NAMALWA (cell line): ENCODE measurements at places on chromosomes 5 and 9.

- no peak for DNase-seq
These were observed 10.4 kb downstream of the MED27 start for GRCh38 chr9:132069046-132069898.

GRCh38 chr5:176776141-176776865 is 34.1 kb upstream of the UNC5A start:
- no peak for DNase-seq

DNA sequence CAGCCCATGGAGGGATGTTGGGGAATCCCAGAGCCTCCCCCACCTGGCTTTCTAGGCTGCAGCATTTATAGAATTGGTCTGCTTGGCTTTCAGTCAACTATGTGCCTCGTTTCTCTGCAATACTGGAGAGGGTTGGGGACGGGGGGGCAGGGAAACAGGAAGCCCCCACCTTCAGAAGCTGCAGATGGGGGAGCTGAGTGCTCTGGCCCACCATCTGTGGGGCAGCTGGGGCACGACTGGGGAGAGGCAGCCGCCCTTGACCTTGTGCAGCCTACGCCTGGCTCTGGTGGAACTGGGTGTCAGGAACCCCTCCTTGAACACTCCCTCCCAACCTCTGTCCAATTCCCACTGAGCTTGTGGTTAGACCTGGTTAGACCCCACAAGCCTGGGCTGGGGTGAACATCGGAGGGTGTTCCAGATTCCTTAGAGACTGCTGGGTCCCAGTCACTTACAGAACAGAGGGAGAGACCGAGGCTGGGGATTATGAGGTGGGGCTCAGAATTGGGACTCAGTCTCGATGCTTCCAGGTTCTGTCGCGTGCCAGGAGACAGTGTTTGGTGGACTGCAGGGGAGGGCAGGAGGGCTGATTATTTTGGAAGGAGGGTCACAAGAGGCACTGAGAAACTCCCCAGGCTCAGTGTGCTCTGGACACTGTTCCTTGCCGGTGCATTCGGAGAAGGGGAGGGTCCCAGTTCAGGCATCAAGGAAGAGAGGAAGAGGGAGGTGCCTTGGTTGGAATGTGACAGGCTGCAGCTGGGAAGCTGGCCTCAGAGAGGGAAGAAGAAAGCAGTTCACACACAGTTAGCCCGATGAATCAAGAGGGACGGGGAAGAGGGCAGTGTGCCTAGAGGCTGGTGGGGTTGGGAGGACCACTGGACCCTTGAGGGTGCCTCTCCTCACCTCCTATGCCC is 25.6 kb downstream of the COL27A1 start:
- no peak for DNase-seq

DNA sequence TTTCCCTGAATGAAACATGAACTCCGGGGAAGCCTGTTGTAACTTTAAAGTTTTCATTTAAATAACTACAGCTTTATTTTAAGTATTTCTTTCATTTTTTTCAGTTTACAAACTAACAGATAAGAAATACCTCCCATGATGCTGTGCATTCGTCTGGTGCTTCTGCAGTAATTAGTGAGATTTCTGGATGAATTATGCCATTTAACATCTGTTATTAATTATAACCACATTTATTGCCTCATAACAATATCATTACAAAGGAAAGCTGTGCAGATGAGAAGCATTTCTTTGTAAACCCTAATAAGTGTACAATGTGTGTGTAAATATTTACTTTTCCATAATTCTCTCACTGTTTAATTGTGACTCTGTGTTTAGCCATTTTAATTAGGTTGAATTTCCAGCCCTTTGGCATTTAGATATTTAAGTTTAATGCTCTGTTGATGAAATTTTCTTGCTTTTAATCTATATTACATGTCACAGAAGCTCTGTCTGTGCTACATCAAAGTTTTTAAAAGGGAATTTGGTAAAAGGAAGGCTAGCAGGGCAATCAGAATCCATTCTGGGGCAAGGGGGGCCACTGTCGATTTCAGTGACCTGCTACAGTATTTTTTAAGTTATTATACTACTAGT is 418.0 kb downstream of the SPATA31D1 start:
- DNase-seq, result no peak

GRCh38 chr5:45847877-45848276 is 151.7 kb upstream of the HCN1 start:
- no peak for DNase-seq

DNA sequence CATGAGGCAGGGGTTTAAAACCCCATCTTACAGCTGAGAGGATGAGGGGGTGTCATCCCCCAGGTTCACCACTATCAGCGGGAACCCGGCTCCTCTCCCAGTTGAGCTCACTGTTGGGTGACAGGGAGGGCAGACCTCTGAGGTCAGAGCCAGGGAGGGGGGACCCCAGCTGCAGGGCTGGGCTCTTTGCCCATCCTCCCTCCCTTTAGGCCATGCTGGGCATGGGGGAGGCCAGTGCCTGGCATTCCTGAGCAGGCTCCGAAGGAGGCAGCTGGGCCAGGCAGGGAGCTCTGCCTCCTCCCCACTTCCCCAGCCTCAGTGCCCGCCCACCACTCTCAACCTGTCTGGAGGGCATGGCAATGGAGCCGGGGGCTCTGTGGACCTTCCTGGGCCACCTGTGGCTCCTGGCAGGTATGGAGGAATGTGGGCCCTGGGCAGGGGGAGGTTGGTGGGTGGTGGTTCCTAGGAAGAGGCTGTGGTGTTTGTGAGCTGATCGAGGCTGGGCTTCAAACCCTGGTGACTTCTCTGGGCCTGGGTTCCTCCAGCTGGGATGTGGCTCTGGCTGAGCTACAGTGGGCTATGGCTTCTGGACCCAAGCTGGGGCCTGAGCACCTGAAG is 12.6 kb downstream of the CRB2 start:
- no peak for DNase-seq

DNA sequence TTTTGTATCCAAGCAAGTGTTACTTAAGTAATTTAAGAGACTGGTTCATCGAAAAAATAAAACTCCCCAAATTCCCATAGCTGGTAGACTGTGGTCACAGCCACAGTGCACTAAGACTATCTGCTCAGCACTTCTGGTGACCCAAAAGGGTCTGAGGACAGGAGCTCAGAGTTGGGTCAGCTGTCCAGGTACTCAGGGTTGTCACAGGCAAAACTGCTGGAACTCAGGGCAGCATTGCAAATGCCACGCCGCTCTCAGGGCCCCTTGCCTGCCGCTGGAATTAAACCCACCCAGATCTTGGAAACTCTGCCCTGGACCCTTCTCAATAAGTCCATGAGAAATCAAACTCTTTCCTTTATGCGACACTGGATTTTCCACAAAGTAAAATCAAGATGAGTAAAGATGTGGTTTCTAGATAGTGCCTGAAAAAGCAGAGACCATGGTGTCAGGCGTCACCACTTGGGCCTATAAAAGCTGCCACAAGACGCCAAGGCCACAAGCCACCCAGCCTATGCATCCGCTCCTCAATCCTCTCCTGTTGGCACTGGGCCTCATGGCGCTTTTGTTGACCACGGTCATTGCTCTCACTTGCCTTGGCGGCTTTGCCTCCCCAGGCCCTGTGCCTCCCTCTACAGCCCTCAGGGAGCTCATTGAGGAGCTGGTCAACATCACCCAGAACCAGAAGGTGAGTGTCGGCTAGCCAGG is at the start of gene IL13:
Gene IL13, plus strand, starts transcription at position 498 of the 705 bp plus-strand sequence. Its CDS starts 14 bp downstream, at position 512.
- no peak for DNase-seq

DNA sequence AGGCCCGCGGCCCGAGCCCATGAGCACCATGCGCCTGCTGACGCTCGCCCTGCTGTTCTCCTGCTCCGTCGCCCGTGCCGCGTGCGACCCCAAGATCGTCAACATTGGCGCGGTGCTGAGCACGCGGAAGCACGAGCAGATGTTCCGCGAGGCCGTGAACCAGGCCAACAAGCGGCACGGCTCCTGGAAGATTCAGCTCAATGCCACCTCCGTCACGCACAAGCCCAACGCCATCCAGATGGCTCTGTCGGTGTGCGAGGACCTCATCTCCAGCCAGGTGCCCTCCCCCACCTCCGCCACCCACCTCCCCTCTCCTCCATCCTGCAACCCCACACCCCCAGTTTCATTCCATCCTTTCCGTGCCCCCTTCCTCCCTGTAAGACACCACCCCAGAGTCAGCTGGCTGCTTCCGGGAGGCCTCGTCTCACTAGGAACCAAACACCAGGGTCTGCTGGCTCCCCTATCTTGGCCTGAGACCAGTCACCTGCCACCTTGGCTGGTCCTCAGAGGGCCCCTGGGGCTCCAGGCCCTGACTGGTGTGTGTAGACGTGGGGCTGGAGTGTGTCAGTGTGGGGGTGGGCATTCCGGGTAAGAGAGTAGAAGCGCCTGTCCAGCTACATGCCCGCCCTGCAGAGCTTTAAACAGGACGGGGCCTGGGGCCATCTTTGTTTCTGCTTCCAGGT is 655 bp downstream of the GRIN1 start:
- no peak for DNase-seq

GRCh38 chr9:28136113-28136512 is 562.8 kb upstream of the C9orf72 start:
- DNase-seq, result no peak

DNA sequence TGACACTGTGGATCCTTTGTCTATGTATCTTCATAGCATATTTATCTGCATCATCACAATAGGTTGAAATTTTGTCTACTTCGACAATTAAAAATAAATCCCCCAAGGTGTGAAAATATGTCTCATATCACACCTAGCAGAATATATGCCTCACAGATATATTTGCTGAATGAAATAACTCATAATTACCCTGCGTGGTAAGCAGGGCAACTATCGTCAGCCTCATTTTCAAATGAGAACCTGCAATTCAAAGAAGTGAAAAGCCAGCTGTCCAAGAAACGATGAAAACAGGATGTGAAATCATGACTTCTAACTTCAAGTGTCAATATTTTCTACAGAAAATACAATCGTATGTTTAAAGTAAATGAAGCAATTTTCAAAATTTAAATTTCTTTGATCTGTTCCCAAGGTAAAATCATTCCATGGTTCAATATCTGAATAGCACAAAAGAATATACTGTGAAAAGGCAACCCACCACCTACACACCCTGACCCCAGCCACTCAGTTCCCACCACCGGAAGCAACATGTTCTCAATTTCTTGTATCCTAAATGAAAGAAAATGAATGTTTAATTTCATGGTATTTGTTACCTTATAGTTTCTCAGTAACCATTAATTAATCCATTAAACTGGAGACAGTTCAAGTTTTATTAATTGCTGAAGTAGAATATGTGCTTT is 57.1 kb downstream of the TBCA start:
- peak; percentile 65 for DNase-seq

- DNase-seq, result no peak
These were observed 49.4 kb downstream of the ASTN2 start for GRCh38 chr9:117365438-117365837.

DNA sequence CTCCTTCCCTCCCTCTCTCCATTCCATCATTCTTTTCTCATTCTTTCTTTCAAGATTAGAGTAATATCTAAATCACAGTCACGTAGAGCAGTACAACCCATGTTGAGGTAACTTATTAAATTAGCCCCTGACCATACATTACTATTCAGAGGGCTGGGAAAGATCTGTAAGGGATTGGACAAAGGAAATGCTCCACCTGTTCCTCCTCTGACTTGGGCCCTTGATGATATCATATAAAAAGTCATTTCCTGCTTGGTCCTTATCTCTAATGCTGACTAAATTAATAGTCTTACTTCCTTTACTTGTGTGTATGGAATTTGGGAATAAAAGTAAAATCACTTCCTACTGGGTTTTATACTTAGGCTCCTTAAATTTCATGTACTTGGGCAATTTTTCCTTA is 40.8 kb downstream of the SNX18 start:
- DNase-seq, result no peak

DNA sequence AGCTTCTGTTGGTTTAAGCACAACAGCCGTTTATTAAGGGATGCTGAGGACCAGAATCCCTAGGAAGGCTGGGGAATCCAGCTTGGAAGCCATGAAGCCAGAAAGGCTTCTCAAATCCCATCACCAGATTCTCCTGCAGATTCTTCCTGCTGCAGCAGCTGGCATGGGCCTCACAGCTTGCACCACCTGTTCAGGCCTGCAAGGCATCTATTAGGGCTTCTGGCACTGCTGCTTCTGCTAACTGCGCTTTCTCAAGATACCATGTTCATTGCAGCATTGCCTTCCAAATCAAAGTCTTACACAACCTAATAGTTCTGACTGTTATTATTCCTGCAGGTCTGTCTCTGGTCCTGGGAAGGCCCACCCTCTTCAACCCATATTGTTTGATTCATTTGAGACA is 51.2 kb upstream of the ZNF366 start:
- no peak for DNase-seq

DNA sequence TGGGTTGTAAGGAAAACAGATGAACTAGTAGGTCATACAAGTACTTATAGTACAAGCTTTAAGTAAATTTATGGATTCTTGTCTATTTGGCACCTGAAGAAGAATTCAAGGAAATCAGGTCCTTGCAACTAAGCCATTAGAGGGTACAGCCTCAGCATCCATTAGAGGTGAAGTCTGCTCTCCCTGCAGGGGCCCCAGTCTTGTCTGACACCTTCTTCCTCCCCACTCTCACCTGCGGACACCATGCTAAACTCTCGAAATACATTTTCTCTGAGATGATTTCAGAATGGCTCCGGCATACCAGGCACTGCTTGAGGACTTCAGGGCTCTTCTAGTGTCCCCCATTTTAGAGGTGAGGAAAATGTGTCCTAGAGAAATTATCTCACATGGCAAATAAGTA is 137.9 kb downstream of the GNAQ start:
- DNase-seq, result no peak

GRCh38 chr5:75089137-75089536 is 36.8 kb upstream of the GCNT4 start:
- no peak for DNase-seq

DNA sequence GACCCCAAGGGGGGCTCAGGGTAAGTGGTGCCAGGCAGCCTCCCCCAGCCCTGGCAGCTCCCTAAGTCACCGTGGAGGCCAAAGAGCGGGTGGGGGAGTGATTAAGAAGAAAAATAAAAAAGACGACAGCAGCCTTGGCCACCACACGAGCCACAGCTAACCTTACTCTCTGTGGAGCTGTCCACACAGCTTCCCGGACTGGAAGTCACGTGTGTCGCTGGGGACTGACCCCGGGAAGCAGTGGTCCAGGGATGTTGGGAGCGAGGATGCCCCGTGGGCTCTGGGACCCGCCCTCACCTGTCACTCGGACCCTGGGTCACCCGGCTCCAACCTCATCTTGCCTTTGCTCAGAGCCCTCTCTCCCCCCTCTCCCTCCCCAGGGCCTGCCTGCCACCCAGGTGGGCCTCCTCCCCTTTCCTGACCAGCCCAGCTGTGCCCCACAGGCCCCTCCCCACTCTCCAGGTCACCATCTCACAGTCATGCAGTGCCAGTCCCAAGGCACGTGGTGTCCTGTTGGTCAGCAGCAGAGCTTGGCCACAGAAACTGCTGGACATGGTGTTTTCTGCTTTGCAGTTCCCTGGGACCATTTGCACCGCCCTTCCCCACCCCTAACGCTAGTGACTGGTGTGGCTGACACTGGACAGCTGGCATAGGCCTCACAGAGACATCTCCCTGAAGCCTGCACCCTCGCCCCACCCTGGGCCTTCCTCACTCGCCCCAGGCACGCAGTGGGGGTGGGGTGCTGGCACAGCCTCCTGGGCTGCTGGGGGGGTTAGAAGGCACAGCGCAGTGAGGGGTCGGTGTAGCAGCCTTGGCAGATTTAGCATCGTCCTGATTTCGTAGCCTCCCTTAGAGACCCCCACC is 9.8 kb upstream of the EXOC3 start:
- DNase-seq, result no peak
